ENCODE measurements at places on chromosomes 12 and 14. TPM values are rescaled to one million over a fixed set of nuclear protein-coding genes. Genes with fewer than 3 reads are reported as not detected.

The MYG1 gene
- total RNA-seq, result 93.8 TPM

The RND1 gene
- 19.3 TPM for total RNA-seq

The HOXC10 gene
- total RNA-seq, result 2.7 TPM

The TEAD4 gene
- total RNA-seq, result 50.8 TPM

The ZNF605 gene
- 3.6 TPM for total RNA-seq

The NELL2 gene
- 0.07 TPM for total RNA-seq

The KLHL33 gene
- not detected for total RNA-seq

The IFNG-AS1 gene
- not detected for total RNA-seq

The VDR gene
- total RNA-seq, result 3.9 TPM

The IKBIP gene
- total RNA-seq, result 71.2 TPM
